ENCODE measurements at places on chromosomes 5 and 9.

- DNase-seq, result no peak
These were observed 573.2 kb downstream of the CCDC171 start for GRCh38 chr9:16126042-16126441.

GRCh38 chr5:136030956-136031611 is 2.3 kb downstream of the TGFBI start:
- no peak for DNase-seq

- DNase-seq, result no peak
These were observed 47.0 kb upstream of the EGFLAM start for GRCh38 chr5:38211354-38211710.

- no peak for DNase-seq
These were observed 22.7 kb downstream of the MED27 start for GRCh38 chr9:132056717-132057560.

DNA sequence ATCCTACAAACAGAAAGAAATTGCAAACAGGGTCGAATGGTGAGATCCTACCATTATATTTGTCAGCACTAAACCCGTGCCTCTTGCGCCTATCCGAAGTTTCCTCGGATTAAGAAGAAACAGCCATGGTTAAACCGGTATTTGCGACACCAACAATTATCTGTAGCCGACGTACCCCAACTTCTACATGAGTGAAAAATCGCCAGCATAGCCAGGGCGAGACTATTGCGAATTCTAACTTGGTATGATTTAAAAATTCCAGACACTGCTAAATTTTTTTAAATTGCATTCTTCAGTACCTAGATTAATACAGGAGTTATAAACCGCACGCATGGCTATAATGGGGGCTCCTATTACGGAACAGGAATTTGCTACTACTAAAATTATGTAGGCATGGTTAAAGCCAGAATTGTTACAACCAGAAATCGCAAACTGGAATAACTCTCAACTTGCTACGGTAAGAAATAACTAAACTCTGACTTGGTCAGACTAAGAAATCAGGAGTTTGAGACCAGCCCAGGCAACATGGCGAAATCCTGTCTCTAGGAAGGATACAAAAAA is 25.3 kb upstream of the ANXA2R start:
- DNase-seq, result no peak

- no peak for DNase-seq
These were observed 1.0 kb upstream of the MAMDC2 start for GRCh38 chr9:70042461-70043215.

DNA sequence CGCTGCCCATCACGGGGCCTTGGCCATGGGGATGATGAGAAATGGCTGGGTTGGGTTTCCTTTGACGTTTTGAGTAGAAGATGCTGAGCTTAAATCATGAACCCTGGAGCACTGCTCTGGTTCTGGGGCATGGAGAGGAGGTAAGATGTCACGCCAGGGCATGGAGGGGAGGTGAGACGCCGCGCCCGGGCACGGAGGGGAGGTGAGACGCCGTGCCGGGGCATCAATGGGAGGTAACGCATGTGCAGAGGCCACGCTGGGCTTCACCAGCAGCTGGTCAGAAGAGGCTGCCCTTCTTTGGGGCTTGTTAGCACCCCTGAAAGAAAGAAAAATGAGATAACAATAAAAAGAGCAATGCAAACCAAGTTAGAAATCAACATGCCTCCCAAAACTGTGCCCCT is 322.5 kb upstream of the IRX4 start:
- DNase-seq, result no peak

DNA sequence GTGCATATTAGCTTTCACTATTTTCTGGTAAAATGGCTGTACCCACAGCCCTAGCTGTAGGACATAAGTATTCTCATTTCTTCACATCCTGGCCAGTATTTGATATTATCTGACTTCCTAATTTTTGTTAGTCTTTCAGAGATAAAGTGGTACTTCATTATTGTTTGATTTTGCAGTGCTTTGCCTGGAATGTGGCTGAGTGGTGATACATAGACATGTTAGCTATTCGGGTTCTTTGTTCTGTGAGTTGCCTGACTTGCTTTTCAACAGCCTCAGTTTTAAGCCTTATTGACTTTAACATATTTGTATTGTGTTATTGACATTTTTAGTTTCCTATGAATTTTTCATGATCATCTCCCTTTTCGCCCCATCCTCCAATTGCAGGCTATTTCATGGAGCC is 161.1 kb downstream of the GABBR2 start:
- DNase-seq, result no peak

GRCh38 chr5:102701748-102702147 is 53.4 kb upstream of the PAM start:
- DNase-seq, result no peak

- no peak for DNase-seq
These were observed 5.6 kb upstream of the ABLIM3 start for GRCh38 chr5:149135536-149136201.

DNA sequence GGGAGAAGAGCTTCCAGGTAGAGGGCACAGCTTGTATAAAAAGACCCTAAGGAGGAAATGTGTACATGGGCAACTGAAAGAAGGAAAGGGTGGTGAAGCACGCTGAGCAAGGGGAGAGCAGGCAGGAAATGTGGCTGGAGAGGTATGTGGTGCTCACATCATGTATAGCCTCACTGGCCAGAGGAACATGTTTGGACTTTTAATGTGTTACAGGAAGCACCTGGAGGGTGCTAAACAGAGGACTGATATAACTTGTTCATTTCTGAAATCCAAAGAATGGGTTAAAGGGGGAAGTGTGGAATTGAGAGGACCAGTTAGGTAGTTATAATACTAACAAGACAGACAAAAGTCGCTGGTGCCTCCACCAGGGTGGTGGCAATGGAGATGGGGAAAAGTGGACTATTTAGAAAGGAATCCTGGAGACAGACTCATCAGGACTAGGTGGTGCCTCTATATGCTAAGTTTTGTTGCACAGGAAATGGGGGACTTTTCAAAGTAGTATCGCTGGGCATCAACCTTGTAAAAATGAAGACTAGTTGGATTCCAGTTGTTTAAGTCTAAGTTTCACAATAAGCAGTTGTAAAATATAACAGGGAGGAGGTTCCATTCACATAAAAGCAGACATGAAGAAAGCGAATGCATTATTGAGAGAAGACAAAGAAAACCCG is 63.1 kb upstream of the CD180 start:
- DNase-seq, result no peak

DNA sequence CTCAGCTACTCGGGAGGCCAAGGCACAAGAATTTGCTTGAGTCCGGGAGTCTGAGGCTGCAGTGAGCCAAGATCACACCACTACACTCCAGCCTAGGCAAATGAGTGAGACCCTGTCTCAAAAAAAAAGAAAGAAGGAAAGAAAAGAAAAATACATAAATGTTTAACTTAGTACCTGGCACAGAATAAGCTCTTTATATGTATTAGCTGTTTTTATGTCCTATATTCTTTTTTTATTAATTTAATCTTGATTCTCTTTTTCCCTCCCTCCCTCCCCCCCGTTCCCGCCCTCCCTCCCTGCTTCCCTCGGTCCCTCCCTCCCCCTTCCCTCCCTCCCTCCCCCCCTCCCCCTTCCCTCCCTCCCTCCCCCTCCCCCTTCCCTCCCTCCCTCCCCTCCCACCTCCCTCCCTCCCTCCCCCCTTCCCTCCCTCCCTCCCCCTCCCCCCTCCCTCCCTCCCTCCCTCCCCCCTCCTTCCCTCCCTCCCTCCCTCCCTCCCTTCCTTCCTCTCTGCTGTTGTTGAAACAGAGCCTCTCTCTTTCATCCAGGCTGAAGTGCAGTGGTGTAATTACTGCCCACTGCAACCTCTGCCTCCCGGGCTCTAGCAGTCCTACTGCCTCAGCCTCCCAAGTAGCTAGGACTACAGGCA is 135.8 kb upstream of the GRHPR start:
- DNase-seq, result no peak

GRCh38 chr5:144092508-144092907 is 78.0 kb downstream of the YIPF5 start:
- DNase-seq, result no peak

- DNase-seq, result no peak
These were observed 377.1 kb downstream of the ACTL7B start for GRCh38 chr9:108478431-108479332.

- DNase-seq, result peak; percentile 72
These were observed 22.5 kb upstream of the JAKMIP2 start for GRCh38 chr5:147805030-147805454.

DNA sequence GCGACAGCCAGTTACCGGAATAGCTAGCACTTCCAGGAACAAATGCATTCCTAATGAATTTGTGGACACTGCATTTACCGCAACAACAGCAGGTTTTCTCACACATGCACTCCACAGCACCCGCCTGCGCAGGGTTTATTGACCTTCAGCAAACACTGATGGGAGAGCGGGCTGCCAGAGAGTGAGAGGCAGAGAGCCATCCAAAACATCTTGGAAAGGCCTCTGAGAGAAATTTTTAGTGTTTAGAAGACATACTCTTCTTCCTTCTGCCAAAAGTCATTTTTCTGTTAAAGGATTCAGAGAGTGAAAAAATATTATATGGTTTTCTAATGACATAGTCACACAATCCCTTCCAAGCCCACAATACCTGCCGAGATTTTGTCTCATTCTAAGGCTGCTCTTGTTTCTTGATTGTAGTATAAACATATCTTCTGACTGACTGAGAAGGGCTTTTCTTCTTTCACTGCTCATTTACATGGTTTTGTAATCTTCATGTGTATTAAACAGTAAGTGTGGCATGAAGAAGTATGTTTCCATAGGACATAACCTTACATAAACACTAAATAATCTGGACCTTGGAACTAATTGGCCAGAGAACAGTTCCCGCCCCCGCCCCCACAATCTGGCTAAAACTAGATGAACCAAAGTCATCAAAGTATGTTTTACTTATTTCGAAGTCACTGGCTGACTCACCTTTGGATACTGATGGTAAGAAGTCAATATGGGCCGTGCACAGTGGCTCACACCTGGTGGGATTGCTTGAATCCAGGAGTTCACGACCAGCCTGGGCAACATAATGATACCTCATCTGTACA is 432.5 kb upstream of the MEF2C start:
- DNase-seq, result no peak

- DNase-seq, result no peak
These were observed 3.4 kb downstream of the CPEB4 start for GRCh38 chr5:173891308-173892116.

DNA sequence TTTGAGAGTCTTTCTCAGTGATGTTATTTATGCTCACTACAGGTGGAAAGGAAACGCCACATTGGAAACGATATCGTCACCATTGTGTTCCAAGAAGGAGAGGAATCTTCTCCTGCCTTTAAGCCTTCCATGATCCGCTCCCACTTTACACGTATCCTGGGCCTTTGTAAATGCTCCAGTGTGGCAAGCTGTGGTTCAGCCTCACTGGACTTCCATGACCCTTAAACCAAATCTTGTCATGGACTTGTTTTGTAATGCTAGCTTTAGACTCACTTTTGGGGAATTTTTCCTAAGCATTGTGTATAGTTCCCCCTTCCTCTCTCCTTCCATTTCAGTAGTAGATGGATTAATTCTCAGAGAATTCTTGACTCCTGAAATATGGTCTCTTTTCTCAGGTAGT is 60.9 kb upstream of the SLC2A8 start:
- DNase-seq, result no peak

DNA sequence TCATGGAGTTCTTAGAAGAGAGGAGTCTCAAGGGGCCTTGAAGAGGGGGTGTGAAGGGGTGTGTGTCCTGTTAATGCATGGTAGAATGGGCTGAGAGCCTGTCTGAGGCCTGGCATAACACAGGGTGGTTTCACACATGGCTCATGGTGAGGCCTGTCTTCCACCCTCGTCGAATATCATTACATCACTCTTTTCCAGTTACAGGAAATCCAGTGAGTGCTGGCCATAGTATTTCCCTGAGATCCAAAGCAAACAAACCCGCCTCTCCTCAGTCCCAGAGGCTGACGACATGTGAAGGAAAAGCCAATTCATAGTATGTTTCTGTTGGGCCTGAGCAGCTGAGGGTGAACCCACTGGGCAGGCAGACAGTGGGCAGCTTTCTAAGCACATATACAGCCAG is 159.4 kb upstream of the NR3C1 start:
- DNase-seq, result no peak

DNA sequence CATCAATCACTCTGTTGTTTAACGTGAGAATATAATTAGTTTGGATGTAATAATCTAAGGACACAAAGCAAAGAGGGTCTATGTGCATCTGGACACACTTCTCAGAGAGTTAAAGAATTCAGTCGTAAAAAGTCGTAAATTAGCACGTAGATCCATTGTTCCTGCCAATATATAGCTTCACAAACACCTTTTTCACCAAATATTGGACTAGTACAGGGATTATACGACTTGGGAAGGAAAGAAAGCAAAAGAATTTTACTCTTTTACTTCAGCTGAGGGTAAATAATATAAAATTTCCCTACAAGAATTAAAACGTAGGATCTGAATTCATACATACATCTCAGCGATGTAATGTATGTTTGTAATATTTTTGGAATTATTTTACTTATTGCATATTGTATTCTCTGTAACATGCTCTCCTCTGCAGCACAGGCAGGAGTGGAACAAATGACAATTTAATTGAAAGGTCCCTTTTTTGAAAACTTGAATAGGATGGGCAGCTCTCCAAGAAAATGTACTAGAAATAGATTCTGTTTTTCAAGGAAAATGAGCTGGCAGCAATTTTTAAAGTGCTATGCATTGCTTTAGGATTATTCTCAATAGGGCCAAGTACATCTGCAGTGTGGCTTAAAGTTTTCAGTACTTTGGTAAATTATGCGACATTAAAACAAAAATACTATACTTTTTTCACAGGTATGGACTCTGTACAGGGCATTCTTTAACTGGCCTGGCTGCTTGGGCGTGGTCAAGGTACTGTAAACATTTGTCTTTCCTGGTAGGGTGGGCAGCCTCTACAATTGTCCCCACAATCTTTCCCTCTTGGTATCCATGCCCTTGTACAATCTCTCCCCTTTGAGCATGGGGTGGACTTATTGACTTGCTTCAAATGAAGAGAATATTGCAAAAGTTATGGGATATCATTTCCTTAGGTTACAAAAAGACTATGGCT is 39.7 kb upstream of the HSD17B4 start:
- DNase-seq, result no peak

- DNase-seq, result no peak
These were observed 202.8 kb downstream of the MLLT3 start for GRCh38 chr9:20419533-20419932.

DNA sequence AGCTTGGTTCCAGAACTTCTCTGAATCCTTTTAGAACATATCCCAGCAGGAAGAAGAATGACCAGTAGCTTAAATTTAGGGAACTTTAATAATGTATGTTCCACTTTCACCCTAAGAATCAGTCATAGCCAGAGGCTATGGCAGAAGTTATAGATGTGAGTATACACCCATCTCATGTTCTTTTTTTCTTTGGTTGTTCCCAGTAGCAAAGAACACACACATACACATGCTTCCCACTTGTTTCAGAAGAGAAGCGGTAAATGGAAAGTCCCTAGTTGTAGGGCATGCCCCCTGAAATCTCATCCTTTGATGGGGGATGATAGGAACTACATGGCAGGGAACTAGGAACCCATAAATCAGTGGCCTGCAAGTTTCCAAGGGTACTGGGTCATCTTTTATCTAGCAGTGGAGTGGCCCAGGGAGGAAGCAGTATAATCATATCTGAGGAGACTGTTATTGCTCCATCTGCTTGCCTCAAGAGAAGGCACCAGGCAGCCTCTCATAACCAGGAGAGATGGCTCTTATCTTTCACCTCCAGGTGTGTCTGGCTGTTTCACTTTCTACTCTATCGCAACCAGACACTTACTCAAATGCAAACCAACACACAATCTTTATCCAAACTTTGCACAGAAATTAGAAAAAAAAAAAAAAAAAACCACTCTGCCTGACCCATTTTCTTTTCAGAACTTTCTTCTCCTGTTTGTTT is 109.5 kb downstream of the SNCAIP start:
- DNase-seq, result no peak
